ENCODE measurements at places on chromosomes 5 and 9.

DNA sequence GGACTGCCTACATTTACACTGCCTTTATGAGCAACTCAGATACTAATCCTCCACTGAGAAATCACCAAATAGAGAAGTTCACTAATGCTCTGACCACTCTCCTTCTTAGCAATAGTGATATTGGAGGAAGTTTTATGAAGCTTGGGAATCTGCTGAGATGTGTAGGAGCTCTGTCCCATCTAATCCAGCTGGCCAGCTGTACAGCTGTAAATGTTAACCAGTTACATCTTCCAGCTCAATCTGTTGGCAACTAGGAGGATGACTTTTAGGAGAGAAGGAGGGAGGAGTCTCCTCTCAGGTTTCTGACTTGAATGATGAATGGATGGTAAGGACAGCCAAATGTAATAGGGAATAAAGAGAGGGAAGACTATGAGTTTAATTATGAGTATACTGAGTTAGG, 36.3 kb upstream of the LRRC19 start:
- no peak for DNase-seq

GRCh38 chr5:89932771-89933181, 476.8 kb downstream of the CETN3 start:
- no peak for DNase-seq

DNA sequence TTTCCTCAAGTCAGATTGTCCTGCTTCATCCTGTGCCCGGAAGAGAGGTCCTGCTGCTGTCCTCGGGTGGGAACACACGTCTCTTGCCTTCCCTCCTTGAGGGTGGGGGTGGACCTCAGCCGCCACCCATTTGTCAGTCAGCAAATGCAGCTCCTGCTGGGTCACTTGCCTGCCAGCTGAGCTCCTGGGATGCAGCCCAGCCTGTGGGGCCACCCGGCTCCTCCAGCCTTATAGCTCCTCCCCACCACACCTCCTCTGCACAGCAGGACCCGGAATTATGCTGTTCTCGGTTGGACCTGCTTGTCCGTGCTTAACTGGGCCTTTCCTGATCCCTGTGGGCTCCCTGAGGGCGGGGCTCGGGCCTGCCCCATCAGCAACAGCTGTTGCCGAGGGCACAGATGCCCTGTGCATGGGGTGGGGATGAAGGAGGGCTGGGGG, 52.7 kb downstream of the RXRA start:
- DNase-seq = no peak

- no peak for DNase-seq
Observed at GRCh38 chr9:86774116-86774515, 173.2 kb downstream of the GAS1 start.

DNA sequence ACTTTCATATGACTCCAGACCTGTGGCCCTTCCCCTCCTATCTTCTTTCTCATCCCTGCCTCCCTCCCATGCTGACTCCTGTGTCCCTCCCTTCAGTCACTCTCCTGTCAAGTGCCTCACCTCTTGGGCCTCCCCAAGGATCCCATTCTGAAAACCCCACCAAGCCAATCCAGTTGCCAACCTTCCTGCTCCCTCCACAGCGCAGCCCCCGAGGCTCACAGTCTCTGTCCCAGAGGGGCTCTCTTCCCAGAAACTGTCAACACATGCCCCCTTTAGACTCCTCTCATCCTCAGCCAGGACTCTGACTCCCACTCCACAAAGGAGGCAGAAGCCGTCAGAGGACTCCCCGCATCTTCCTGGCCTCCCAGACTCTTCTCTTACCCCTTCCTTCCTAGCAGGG, 30.8 kb downstream of the ACSL6 start:
- DNase-seq = no peak

Data from activated CD4-positive, alpha-beta T cell treated with anti-CD3 and anti-CD28 coated beads for 4 hours (primary cell).